ENCODE measurements at places on chromosomes 5 and 9.

- DNase-seq: no peak
Observed at GRCh38 chr9:33135470-33135958, 31.6 kb downstream of the B4GALT1 start.

DNA sequence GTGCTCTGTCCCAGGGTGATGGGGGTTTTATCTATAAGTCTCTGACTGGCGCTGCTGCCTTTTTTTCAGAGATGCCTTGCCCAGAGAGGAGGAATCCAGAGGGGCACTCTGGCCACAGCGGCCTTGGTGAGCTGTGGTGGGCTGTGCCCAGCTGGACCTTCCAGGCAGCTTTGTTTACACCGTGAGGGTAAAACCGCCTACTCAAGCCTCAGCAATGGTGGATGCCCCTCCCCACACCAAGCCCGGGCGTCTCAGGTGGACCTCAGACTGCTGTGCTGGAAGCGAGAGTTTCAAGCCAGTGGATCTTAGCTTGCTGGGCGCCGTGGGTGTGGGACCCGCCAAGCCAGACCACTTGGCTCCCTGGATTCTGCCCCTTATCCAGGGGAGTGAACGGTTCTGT lies 41.3 kb upstream of the C9orf72 start:
- DNase-seq: no peak

DNA sequence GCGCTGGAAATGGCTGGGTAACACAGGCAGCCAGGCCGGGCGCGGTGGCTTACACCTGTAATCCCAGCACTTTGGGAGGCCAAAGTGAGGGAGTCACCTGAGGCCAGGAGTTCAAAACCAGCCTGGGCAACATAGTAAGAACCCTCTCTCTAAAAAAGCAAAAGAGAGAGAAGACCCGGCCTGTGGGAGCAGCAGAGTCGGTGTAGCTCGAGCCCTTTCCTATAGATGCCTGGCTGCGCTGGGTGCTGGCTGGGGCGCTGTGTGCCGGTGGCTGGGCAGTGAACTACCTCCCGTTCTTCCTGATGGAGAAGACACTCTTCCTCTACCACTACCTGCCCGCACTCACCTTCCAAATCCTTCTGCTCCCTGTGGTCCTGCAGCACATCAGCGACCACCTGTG lies 9.2 kb downstream of the UCK1 start:
- no peak for DNase-seq

- no peak for DNase-seq
Observed at GRCh38 chr9:21758540-21758939, 43.9 kb upstream of the MTAP start.

- DNase-seq: no peak
Observed at GRCh38 chr9:36053971-36054370, 17.3 kb downstream of the RECK start.

DNA sequence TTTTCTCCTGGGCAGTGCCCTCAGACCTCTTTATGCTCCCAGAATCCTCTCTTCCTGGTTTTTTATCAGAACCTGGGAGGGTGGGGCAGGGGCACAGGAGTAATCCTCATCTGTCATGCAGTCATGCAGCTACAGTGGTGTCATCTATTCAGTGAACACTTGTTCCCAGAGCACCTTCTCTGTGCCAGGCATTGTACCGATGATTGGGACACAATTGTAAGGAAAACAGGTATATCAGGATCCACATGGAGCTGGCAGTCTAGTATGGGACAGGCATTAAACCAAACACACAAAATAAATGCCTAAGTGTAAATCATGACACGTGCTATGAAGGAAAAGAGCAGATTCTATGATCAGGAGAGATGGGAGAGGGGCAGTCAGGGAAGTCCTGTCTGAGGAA lies 21.5 kb upstream of the IDNK start:
- DNase-seq: no peak

GRCh38 chr5:50947906-50948683 lies 281.7 kb downstream of the PARP8 start:
- no peak for DNase-seq

GRCh38 chr9:34793428-34793827 lies 83.5 kb upstream of the CCL21 start:
- DNase-seq: no peak

- DNase-seq: no peak
Observed at GRCh38 chr9:135990468-135991429, 29.6 kb upstream of the UBAC1 start.

DNA sequence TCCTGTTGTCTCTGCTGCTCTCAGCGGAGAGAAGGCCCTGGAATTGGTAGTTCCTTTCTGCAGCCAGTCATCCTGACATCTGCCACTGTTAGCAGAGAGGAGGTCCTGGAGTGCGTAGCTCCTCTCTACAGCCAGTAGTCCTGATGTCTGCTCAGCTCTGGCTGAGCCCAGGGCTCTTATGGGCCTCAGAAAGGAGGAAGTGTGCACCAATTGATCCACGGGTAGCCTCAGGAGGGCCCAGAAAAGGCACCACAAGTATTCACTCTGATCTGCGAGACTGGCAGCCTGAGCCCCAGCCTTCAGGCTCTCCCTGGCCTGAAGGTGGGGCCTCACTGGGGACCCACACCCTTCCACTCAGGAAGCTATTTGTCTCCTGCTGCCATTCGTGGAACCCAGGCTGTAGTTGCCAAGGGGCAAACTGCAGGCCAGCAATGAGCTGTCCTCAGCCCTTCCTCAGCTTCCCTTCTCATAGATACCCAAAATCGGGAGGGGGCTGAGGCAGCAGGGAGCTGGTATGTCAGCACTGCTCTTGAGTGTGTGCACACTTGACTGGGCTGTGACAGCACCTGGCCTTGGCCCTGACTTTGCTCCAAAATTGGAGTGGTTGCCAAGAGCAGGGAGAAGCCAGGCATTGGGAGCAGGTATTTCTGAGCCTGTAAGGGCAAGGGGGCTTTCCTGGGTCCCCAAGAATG lies 1049.5 kb upstream of the ACO1 start:
- no peak for DNase-seq

DNA sequence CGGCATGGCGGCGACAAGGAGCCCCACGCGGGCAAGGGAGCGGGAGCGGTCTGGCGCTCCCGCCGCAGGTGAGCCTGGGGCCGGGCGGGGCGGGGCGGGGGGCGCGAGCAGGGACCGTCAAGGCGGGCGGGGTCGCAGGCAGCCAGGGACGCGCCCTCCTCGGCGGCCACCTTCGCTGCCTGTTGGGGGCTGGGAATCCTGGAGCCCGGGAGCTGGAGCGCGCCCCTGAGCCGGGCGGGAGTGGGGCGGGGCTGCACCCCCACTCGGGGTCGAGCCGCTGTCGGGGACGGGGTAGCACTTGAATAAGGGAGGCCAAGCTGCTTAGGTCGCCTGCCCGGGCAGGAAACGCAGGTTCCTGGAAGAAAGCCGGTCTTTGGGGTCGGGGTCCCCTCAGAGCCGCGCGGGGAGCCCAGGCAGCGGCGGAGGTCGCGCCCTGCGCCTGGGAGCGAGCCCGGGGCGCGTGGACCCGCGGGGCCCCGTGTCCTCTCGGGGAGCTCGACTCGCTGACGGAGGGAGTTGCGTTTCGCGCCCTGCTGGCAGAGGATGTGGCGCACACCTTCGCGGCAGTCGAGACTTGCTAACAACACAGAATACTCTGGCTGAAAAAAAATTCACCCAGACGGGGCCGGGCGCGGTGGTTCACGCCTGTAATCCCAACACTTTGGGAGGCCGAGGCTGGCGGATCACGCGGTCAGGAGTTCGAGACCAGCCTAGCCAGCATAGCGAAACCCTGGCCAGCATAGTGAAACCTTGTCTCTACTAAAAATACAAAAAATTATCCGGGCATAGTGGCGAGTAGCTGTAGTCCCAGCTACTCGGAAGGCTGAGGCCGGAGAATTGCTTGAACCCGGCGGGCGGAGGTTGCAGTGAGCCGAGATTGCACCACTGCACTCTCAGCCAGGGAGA lies 552 bp downstream of the OTULINL start:
- no peak for DNase-seq

GRCh38 chr9:10875752-10876151 lies 262.9 kb upstream of the PTPRD start:
- DNase-seq: no peak

DNA sequence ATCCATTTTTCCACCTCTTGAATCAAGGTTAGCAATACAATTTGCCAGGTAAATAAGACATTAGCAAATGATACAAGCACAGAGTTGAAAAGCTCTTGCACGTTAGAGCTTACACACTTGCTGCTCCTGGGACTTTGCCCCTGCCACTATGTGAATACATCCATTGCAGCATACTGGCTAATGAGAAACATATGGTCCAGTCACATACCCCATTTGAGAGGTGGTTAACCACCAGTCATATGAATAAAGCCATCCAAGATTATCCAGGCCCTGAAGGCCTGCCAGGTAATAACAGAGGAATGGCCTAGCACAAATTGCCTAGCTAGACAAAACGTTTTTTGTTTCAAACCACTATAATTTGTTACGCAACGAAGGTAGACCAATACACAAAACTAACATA lies 45.8 kb upstream of the FTMT start:
- DNase-seq: no peak

DNA sequence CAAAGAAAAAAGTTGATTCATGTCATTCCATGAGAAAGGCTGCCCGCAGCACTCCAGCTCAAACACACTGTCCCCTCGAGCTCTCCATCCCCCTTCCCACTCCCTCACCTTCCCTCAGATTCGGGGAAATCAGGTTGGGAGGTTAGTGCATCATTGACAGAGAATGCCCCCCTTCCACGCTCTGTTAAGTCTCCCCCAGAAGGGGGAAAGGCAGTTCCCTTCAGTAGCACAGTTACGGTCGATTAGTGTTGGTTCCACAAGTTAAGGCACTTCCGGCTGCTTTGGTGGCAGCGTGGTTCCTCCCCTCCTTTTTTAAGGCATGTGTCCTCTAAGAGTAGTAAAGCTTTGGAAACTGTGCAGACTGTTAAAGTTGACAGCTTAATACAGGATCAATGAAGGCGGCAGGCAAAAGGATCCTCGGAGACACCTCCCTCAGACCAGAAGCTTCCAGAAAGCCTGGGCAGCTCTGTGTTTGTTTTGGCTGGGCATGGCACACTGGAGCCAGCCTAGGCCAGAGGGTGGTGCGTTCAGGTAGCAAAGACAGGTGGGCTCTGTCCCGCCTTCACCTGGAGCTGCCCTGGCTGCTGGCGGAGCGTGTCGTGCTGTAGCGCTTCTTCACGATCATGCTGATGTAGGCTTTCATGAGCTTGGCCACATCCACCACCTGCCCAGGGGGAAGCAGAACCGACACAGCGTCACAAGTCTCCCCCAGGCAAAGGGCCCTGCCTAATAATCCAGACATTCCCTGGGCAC lies 49.5 kb upstream of the RETREG1 start:
- DNase-seq: no peak

- no peak for DNase-seq
Observed at GRCh38 chr5:51484326-51484725, 101.1 kb downstream of the ISL1 start.

GRCh38 chr5:171707442-171707792 lies 78.2 kb upstream of the SMIM23 start:
- no peak for DNase-seq

DNA sequence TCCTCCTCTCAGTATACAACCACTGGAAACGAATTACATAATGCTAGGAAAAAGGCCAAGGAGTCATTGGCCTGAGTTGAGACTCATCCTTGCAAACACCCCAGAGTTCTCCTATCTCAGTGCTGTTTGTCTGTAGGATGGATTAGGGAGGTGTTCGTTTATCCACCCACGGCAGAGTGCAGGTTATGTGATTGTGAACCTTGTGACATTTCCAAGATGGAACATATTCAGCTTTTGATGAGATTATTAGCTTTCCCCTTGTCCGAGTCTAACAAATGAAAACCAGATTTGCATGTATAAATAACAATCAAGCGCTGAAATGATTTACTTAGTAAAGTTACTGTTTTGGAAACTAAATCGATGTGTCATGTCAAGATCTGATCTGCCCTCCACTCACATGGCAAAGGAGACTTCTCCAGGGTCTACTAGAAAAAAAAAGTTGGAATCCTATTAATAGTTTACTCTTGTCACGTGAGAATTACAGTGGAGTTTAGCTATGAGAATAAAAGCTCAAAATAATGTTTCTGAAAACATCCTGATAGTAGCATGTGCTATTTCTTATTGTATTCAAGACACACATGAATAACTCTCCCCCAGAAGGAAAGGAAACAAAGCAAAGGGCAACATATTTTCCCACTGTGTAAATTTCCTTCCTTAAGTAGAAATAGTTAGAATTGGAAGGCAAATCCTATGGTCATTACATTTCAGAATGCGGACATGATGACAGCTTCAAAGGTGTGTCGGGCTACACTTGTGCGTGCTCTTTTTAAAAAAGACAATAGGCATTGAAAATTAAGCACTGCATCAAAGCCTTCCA lies 600.4 kb downstream of the EBF1 start:
- DNase-seq: no peak

- no peak for DNase-seq
Observed at GRCh38 chr9:100346836-100347235, 5.9 kb downstream of the TEX10 start.

GRCh38 chr5:158309088-158309807 lies 450.3 kb upstream of the CLINT1 start:
- no peak for DNase-seq

DNA sequence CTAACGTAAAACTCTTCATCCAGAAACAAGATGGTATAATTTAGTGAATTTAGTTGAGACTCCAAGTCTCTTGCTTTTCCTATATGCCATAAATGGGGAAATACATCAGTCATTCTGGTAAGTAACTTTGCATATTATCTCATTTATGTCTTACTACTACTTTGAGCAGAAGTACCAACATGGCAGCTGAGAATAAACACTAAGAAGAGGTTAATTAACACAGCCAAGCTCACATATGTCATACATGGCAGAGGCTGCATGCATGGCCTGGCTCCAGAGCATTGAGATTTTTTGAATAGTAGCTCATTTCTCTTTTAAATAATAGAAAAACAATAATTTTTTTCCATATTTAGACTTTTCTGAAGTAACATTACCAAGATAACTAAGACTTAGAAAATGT lies 54.3 kb downstream of the CERT1 start:
- DNase-seq: no peak

DNA sequence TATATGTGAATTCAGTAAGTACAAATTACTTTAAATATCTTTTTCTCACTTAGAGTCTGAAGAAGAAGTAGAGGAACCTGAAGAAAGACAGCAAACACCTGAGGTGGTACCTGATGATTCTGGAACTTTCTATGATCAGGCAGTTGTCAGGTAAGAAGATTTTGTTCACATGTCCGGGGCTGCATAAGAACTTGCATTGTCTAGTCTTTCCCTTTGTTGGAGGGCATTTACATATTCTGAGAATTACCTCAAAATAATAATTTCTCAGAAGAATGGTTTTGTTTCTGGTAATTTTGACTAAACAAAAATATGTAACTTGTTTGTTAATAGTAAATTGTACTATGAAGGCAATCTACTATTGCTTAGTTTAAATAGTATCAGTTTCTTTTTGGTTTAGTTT lies 23.7 kb downstream of the G3BP1 start:
- DNase-seq: no peak

- no peak for DNase-seq
Observed at GRCh38 chr5:158699298-158699880, 400.3 kb downstream of the EBF1 start.

Data from vagina (tissue), 2 donors.